ENCODE measurements at places on chromosomes 1 and 21.

- DNase-seq, result no peak
Measured at GRCh38 chr1:237690656-237691055, 200.1 kb downstream of the ZP4 start.

GRCh38 chr1:113784104-113784779 is 25.0 kb upstream of the PHTF1 start:
- DNase-seq, result no peak

GRCh38 chr21:14862794-14863720 is 201.7 kb downstream of the NRIP1 start:
- no peak for DNase-seq

DNA sequence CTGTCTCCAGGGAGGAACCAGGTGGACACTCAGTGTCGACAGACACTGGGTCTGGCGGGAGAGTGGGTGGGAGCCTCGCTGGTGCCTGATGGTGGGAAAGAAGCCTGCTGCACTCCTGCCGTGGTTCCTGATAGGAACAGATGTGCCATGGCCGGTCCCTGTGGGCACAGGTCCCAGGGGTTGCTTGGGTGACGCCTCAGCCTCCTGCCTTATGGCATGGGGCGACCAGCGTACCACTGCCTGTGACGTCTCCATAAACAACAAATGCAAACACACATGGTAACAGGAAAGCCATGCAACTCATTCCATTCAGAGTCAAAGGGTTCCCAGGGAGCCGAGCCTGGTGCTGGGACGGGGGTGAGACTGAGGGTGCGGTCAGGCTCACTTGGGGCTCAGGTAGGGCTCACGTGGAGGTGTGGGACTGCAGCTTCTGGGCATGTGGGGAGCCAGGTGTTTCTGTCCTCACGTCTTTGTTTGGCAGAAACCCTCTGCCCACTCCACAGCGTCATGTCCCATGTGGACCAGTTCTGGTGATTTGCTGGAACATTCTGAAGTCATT is 34.8 kb downstream of the SNAP47 start:
- DNase-seq, result no peak

DNA sequence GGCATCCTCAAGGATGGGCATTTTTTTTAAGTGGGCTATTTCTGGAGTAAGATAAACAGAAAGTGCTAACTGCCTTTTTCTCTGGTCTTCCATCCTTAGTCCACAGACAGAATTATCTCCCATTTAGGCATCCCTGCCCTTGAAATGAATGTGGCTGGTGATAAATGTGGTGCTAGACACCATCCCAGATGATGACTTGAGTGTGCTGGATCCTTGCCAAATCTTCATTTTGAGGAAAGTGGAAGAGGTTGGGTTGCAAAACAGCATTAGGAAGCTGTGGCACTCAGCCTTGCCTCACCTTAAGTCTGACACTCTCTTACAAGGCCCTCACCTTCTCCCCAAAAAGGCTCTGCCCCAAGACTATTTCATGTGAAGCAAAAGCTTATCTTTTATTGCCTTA is 19.2 kb downstream of the MAB21L3 start:
- no peak for DNase-seq

- no peak for DNase-seq
Measured at GRCh38 chr1:12113433-12114339, 50.6 kb downstream of the TNFRSF8 start.

GRCh38 chr1:200991097-200991614 is 32.4 kb downstream of the KIF21B start:
- no peak for DNase-seq

GRCh38 chr1:39110325-39110851 is 84.2 kb downstream of the NDUFS5 start:
- no peak for DNase-seq

DNA sequence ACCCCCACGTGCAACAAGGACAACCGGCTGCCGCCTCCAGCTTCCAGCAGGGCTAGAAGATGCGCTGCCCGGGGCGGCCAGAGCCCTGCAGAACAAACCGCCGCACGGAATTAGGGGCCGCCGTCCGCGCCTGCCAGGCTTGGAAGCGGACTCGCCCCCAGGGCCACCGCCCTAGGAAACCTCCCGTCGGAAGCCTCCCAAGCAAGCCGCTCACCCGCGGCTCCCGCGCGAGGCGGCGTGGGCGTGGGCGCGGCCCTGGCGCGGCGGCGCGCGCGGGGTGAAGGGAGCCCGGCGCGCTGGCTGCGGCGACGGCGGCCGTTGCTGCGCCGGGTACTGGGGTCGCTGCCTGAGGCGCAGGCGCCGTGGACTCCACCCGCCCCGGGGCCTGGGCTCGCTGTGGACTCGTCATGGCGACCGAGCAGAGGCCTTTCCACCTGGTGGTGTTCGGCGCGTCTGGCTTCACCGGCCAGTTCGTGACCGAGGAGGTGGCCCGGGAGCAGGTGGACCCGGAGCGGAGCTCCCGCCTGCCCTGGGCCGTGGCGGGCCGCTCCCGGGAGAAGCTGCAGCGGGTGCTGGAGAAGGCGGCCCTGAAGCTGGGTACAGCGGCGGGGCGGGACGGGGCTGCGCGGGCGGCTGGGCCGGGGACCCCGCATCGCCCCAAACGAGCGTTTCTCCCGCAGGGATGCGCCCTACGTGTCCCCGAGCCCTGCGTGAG is at the start of gene SCCPDH:
Gene SCCPDH, plus strand, starts transcription at position 394 of the 715 bp plus-strand sequence. Its CDS starts 14 bp downstream, at position 408.
- peak; percentile 42 for DNase-seq

DNA sequence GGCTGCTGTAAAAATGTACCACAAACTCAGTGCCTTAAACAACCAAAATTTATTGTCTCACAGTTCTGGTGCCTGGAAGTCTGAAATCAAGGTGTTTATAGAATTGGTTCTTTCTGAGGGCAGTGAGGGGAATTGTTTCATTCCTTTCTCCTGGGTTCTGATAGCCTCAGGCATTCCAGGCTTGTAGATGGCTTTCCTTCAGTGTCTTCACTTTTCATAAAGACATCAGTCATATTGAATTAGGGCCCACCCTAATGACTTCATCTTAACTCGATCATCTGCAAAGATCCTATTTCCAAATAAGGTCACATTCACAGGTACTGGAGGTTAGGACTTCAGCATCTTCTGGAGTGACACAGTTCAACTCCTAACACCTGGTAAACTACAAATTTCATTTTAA is 15.0 kb downstream of the CDKN2C start:
- no peak for DNase-seq

DNA sequence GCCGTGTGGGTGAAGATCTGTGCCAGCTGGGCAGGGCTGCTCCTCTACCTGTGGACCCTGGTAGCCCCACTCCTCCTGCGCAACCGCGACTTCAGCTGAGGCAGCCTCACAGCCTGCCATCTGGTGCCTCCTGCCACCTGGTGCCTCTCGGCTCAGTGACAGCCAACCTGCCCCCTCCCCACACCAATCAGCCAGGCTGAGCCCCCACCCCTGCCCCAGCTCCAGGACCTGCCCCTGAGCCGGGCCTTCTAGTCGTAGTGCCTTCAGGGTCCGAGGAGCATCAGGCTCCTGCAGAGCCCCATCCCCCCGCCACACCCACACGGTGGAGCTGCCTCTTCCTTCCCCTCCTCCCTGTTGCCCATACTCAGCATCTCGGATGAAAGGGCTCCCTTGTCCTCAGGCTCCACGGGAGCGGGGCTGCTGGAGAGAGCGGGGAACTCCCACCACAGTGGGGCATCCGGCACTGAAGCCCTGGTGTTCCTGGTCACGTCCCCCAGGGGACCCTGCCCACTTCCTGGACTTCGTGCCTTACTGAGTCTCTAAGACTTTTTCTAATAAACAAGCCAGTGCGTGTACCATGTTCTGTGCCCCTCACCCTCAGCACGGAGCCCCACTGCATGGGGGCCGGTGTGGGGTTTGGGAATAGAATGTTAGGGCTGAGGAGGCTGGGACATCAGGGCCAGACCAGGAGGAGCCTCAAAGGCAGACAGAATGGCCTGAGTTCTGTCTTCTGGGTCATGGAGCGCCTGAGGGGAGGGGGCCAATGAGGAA is 21.3 kb downstream of the SERINC2 start:
- peak; percentile 96 for DNase-seq

GRCh38 chr1:20837554-20838192 is 50.6 kb upstream of the HP1BP3 start:
- peak; percentile 36 for DNase-seq

- DNase-seq, result no peak
Measured at GRCh38 chr1:173201969-173202368, 5.2 kb downstream of the TNFSF4 start.

- DNase-seq, result peak; percentile 46
Measured at GRCh38 chr21:25370311-25370744, 237.0 kb downstream of the MRPL39 start.

DNA sequence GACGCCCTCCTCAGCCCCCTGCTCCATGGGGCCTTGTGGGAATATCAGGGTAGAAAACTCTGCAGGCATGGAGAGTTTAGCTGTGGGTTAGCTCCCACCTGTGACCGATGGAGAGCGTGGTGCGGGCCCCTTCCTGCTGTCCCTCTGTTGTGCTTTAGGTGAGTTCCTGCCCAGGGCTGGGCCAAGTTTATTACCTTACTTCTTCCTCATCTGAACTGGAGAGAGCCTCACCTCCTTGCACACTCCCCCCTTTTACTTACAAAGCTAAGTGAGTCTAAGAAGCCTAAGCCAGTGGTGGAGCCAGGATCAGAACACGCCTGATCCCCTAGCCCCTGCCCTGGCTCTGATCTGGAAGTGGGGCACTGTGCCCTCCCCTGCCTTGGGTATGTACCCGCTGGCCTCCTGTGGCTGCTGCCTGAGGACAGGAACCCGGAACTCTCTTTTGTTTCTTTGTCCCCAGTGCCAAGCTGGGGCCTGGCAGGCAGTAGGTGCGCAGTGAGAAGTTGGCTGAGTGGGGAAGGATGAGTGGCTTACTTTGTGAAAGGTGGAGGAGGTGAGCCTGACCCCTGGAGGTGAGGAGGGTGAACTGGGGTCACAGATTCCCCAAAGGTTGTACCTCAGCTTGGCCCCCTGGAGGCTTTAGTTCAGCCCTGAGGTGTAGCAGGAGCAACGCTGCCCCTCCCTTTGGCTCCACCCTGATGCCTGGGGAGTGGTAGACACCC is 32.9 kb downstream of the ARHGEF10L start:
- DNase-seq, result no peak

DNA sequence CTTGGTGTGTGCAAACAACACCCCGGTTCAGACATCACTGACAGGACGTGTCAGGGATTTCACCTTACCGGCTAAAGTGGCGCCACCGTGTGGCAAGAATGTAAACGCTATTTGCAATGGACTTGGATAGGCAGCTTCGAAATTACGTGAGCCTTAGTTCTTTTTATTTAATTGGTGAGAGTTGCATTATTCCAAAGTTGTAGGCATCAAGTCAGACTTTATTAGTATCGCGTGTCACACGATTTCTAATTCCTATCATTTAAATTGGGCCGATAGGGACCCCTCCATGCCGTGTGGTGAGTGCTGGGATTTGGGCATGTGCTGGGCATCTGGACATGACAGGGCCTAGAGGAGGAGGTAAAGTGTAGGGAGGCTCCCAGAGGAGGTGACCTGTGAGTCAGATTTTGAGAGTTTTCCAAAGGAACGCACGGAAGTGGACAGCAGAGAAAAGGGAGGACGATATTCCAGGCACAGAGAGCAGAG is 14.5 kb upstream of the CPT2 start:
- DNase-seq, result peak; percentile 75

DNA sequence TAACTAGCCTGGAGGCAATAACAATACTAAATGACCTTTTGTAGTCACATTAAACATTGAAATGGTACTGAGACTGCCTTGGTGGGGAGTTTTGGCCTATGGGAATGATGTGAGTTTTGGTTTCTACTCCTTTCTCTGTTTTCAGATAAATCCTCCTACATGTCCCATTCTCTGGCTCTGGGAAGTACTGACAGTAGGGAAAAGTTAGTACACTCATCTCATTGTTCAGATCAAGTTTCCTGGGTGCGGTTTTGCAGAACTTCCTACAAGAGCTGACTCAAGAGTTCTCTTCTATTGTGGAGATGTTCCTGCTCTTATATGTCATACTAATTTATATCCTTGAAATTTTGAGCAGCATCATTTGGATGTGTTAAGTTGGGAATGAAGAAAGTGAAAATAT is 74.2 kb upstream of the MACF1 start:
- DNase-seq, result peak; percentile 82

GRCh38 chr21:9837946-9838737 is 683.2 kb upstream of the TPTE start:
- DNase-seq, result no peak

- no peak for DNase-seq
Measured at GRCh38 chr1:211885747-211886522, 55.4 kb upstream of the LPGAT1 start.

- DNase-seq, result no peak
Measured at GRCh38 chr1:195530961-195531360, 1077.3 kb downstream of the KCNT2 start.

DNA sequence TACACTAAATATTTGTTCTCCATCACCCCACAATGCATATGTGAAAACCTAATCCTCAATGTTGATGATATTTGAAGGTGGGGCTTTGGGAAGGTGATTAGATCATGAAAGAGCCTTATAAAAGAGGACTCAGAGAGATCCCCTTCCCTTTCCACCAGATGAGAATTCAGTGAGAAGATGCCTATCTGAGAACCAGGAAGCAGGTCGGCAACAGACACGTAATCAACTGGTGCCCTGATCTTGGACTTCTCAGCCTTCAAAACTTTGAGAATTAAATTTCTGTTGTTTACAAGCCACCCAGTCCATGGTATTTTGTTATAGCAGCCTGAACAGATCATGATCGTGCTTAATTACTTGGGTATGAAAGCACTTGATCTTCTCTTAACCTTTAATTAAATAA is 329.4 kb downstream of the KCNT2 start:
- no peak for DNase-seq

- no peak for DNase-seq
Measured at GRCh38 chr1:3978990-3979325, 78.9 kb upstream of the C1orf174 start.

DNA sequence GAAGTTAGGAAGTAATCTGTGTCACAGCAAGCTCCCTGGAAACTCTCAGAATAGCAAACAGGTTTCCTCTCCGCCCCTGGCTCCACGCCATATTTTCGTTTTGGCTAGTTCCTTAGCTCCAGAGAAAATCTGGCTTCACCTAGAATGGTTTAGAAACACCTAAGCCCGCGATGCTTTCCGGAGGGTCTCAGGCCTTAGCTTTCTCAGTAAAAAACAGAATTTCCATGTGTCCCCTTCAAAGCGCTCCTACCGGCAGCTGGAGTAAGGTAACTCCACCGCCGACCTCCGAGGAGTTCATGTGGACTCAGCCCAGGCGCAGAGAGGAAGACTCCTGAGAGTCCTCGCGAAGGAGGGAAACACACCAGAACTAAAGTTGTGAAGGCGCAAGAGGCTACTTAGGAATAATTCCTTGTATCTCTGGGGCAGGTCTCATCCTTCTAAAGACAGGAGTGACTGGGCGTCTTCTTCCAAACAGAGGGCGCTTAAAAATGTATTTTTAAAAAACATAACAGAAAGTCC is 406 bp downstream of the KIAA0040 start:
- DNase-seq, result no peak

GRCh38 chr1:221631556-221631955 is 110.3 kb downstream of the DUSP10 start:
- DNase-seq, result no peak

GRCh38 chr1:111758373-111758772 is 2.7 kb downstream of the DDX20 start:
- no peak for DNase-seq

DNA sequence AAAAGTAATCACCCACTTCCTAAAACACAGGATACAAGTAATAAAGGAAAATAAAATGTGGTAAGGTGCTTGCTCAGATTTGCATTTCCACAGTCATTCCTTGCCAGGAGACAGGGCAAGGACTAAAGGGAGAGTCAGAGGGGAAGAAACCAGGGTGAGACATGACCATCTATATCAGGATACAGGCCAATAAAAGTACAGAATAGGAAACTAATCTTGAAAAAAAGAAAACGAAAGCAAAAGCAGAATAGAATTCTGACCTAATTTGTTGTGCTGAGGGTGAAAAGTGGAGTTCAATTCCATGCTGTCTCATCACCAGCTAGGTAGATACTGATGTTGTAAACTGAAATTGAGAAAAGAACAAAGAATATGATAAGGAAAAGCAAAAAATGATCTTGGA is 27.3 kb downstream of the JMJD4 start:
- DNase-seq, result no peak

Measured in COLO829 (cell line).